ENCODE measurements at places on chromosomes 2 and 18.
A peak's percentile ranks its signal among the peaks of the same experiment; 100 is the strongest.

GRCh38 chr2:22377268-22377667 lies 1007.7 kb upstream of the KLHL29 start:
- DNase-seq, result no peak

GRCh38 chr18:69998523-69998987 lies 50.9 kb upstream of the CD226 start:
- no peak for DNase-seq

DNA sequence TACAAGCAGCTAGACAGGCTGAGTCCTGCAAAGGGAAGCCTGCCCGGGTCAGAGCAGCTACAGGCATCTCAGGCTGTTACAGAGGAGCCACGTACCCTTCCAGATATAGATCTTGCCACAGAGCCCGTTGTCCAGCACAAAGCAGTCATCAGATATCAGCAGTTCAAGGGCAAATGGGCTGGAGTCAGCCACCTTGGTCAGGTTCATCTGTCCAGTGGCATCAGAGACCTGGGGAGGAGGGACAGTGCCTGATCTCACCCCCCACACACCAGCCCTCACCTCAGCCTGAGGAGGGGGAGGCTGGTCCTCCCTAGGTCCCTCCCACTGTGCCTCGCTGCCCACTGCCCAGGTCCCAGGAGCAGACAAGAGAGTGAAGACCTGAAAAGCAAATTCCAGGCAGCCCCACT lies 12.2 kb downstream of the CAPG start:
- DNase-seq, result no peak

GRCh38 chr18:79515331-79515730 lies 119.6 kb downstream of the NFATC1 start:
- DNase-seq, result no peak

DNA sequence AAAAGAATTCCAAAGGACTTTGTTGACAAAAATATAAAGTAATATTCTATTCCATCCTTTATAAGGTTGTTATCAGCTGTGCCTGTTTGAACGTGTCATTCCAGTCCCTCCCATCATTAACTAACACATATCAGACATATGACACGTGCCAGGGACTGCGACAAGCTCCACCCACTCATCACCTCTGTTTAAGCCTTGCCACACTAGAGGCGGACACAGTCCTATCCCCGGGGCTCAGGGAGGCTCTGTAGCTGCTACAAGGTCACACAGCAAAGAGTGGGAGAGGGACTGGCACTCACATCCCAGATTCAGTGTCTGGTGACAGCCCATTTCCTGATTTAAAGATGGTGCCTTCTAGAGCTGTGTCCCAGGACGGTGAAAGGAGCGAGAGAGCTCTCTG lies 30.0 kb downstream of the TBC1D8 start:
- DNase-seq, result no peak

- no peak for DNase-seq
These were observed 117.4 kb downstream of the PIK3C3 start for GRCh38 chr18:42072407-42072806.

GRCh38 chr2:149899390-149899789 lies 311.8 kb upstream of the MMADHC start:
- no peak for DNase-seq

- DNase-seq, result no peak
These were observed 120.3 kb upstream of the CAPN13 start for GRCh38 chr2:30927465-30928075.

- DNase-seq, result no peak
These were observed 235.2 kb downstream of the ZNF385B start for GRCh38 chr2:179626261-179626660.

DNA sequence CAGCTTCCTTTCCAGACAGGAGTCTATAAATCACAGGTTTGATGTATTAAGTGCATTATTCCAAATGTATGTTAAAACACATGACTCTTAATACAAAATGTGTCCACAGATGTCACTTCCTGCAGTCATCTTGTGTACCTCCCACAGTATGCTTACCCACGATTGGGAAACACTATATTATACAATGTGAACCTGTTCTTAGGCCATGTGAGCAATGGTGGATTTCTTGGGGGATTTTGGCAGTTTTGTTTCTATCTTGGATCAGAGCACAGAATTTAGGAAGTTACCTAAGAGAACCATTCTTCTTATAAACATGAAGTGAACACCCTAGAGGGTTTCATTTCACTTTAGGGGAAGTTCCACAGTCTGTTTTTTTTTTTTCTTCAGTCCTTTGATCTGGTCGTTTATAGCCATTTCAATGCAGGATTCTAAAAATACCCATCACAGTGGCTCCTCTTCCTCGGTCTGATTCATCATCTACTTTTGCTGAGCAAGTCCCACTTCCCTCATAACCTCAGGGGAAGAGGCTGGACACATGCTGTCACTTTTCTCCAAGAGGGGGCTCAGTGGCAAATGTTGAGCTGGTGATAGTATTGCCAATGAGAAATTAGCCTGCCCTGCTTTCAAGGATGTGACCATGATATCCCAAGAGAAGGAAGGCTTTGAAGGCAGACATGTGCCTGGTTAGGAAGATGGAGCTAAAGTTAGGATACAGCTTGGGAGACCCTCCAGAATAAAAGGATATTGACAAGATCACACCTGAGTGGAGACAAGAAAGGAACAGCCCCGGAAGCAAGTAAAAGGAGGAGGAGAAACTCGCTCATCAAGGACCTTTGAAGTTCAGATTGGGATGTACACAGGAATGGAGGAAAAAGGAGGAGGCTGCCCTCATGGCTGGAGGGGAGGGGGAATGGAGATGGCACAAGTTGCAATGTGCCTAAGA lies 22.6 kb downstream of the PLEK start:
- DNase-seq, result no peak

- DNase-seq, result no peak
These were observed 2.5 kb downstream of the ANXA4 start for GRCh38 chr2:69744456-69744855.

DNA sequence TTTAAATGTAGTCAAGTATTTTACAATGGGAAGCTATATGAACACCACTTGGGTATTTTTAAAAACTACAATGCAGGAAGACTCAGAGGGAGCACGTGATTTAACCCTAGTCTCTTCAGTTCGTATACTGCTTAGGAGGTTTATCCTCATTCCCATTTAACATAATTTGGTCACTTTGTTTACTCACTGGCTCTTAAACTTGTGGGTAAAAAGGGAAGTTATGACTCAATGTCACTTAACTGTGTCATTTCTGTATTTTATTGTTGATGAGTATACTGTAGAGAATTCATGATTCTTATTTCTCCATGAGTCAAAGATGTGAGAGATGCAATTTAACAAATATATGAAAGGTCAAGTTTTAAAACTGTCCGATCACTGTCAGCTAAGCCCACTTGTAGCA lies 48.2 kb downstream of the SLC66A3 start:
- peak; percentile 37 for DNase-seq

- DNase-seq, result no peak
These were observed 1.4 kb upstream of the KCNK3 start for GRCh38 chr2:26691161-26691560.

GRCh38 chr2:129705085-129705484 lies 274.4 kb upstream of the RAB6C start:
- no peak for DNase-seq

- no peak for DNase-seq
These were observed 11.1 kb upstream of the RAB17 start for GRCh38 chr2:237601453-237602116.
